ENCODE measurements at places on chromosomes 2 and 18.

DNA sequence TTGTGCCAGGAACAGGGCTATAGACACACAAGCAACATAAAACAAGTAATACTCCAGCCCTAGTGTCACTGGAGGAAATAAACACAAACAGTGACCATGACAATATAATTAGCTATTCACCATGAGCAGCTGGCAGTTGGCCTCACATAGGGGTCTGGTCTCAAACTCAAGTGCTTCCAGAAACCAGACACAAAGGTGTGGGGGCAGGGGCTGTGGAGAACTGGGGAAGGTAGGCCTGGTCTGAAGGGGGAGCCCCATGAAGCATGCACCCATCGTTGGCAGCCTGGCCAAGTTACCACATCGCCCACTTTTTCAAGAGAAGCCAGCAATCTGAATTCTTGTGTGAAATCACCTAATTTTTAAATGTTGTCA, 49.5 kb upstream of the SP3 start:
- no peak for DNase-seq

GRCh38 chr2:59866436-59866835, 687.0 kb downstream of the BCL11A start:
- no peak for DNase-seq

DNA sequence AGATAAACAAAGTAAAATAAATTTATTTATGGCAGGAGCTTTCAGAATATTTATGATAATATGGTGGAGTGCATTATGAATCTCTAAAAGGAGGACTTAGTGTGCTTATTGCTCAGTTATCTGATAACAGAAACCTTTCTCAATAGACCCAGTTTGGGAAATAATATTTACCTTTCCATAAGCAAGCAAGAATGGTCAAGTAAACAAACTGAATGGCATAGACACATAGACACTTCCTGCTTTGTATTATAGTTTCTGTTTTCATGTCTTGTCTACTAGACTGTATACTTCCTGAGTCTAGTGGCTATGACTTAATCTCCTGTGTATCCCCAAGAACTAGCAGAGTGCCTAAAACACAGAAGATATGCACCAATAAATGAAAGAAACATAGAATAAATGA, 87.8 kb downstream of the UPP2 start:
- DNase-seq: no peak

DNA sequence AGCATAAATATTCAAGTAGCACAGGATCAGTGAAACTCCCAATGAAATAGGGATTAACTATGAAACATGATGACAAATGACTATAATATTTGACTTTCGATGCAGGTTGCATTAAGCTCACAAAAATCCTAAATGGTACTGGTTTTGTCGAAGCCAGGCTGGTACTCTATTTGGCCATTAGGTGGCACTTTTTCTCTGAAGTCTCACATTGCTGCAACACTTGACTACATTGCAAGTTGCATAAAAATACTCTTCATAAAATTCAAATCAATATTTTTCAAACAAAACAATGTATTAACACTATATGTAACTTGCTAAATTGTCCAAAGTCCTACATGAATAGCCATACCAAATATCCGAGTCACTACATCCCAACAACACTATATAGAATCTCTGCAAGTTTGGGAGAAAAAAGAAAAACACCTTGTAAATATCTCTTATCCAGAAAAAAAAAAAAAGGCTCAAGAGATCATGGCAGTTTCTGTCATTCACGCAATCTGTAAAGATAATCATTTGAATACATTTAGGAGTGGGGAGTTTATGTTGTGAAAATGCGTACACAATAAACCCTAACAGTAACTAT, 9.5 kb downstream of the RTTN start:
- DNase-seq: peak; percentile 21

GRCh38 chr2:120953066-120953756, 217.5 kb downstream of the GLI2 start:
- no peak for DNase-seq

- DNase-seq: no peak
Measured at GRCh38 chr18:33821503-33821902, 243.5 kb downstream of the ASXL3 start.

DNA sequence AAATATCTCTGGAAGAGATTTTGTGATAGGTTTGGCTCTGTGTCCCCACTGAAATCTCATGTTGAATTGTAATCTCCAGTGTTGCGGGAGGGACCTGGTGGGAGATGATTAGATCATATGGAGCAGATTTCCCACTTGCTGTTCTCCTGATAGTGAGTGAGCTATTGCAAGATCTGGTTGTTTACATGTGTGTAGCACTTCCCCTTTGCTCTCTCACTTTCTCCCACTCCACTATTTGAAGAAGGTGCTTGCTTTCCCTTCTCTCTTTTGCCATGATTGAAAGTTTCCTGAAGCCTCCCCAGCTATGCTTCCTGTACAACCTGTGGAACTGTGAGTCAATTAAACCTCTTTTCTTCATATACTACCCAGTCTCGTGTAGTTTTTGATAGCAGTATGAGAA, 97.0 kb upstream of the FN1 start:
- no peak for DNase-seq

DNA sequence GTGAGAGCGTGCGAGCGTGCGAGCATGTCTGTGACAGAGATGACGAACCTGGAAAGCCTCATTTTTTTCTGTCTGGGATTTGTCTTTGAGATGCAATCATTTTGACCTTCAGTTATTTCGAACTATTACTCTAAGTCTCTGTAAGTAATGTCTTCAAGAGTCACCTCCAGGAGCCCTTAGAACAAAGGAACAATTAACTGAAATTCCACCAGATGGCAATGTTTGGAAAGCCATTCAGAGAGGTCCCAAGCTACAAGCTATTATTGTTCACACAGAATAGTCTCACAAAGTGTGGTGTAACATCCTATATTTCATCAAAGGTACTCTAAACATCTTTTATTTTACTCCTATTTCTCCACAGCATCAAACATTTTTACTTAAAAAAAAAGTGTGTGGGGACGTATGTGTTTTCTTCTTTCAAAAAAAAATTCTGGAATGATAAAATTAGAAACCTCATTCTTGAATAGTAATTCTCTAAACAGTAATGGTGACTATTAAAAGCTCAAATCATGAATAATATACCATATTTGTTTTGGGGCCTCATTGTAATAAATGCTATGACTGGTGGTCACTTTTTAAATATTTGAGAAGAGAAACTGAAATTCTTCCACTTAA, 35.1 kb upstream of the MAPRE2 start:
- DNase-seq: peak; percentile 60

DNA sequence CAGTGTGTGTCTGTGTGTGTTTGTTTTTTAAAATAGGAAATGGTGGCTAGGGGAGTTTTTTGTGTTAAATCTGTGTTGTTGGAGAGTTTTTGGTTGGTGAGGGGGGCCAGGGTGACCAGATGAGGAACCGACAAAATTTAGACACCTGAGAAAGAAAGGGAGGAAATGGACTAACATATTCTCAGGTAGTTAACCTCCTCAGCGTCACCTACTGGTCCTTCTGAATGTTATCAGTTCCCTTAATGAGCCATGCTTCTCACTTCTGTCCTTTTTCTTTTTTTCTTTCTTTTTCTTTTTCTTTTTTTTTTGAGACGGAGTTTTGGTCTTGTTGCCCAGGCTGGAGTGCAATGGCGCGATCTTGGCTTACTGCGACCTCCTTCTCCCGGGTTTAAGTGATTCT, 107.0 kb downstream of the FMNL2 start:
- DNase-seq: no peak

DNA sequence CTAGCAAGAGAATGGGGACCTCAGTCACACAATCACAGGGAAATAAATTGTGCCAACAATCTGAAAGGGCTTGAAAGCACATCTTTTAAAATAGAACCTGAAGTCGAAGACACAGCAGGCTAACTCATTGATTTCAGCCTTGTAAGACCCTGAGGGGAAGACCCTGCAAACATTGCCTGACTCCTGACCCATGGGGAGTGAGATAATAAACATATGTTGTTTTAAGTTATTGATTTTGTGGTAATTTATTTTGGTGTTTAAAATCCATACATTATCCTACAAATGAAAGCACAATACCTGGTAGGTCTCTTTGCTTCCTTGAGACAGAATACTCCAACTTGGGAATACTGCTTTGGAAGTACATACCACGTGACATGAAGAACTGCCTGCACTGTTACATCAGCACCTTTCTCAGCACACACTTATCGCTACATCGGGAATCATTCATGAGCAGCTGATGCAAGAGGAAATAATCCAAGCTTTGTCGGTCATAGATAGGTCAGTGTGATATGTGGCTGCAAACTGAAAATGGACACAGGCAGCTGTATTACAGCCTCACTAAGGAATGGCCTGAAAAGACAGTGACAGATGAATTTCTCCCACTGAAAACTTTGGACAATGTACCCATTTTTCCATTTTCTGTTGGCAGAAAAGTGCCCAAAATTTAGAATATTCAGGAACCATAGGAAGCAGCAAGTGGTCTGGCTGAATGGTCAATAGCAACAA, 494.5 kb upstream of the MAP2 start:
- no peak for DNase-seq

DNA sequence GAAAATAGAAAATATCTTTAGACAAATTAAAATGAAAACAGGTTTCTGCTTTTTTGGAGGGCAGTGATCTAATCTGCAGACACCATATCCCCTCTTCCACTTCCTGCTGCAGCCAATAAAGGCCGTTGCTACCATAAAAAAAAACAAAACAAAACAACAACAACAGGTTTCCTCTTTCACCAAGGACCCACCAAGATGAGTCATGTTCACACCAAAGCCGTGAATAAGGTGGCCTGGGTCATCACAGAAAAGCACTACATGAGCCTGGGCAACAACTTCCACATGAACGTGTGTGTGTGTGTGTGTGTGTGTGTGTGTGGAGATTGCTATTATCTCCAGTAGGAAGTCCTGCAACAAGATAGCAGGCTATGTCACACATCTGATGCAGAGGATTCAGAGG, 24.8 kb upstream of the TFCP2L1 start:
- DNase-seq: no peak

DNA sequence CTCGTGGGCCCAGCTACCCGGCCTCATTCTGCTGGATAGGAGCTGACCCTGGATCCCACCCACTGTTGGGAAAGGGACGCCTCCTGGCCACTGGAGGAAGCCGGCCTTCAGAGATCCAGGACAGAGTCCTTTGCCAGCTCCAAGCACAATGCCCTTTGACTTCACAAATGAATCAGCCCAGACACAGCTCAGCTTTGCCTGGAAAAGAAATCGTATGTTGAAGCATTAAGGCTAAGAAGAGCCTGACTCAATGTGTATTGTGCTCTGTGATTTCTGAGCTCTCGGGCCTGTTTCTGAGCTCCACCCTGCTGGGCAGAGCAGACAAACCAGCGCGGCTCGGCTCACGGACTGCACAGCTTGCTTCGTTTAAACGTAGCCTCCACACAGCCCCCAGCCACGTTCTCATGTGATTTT, 162.9 kb upstream of the APCDD1 start:
- no peak for DNase-seq
